ENCODE measurements at places on chromosomes 16 and 17. TPM values are rescaled to one million over a fixed set of nuclear protein-coding genes. Genes with fewer than 3 reads are reported as not detected.

The STAT5B gene
- total RNA-seq: 49.5 TPM

The KRTAP4-3 gene
- not detected for total RNA-seq

The TBX4 gene
- total RNA-seq: 53.7 TPM

The SPATA22 gene
- not detected for total RNA-seq

The KRTAP2-1 gene
- not detected for total RNA-seq

The CYB5D1 gene
- 17.9 TPM for total RNA-seq

The FBXW10B gene
- total RNA-seq: 2.4 TPM

The GCGR gene
- 0.11 TPM for total RNA-seq

The ANKRD40CL gene
- total RNA-seq: not detected

The TPSB2 gene
- 0.46 TPM for total RNA-seq

The TMEM235 gene
- total RNA-seq: 0.97 TPM

The PEX12 gene
- 5.3 TPM for total RNA-seq

The HYDIN gene
- 43.3 TPM for total RNA-seq

The ITGAL gene
- 14.4 TPM for total RNA-seq

The PIK3R6 gene
- 3.0 TPM for total RNA-seq

Measured in lung (tissue), 17 donors.